ENCODE measurements at places on chromosomes 3 and 15.
A peak's percentile ranks its signal among the peaks of the same experiment; 100 is the strongest.

GRCh38 chr3:41178576-41178975 is 20.7 kb upstream of the CTNNB1 start:
- no peak for DNase-seq

DNA sequence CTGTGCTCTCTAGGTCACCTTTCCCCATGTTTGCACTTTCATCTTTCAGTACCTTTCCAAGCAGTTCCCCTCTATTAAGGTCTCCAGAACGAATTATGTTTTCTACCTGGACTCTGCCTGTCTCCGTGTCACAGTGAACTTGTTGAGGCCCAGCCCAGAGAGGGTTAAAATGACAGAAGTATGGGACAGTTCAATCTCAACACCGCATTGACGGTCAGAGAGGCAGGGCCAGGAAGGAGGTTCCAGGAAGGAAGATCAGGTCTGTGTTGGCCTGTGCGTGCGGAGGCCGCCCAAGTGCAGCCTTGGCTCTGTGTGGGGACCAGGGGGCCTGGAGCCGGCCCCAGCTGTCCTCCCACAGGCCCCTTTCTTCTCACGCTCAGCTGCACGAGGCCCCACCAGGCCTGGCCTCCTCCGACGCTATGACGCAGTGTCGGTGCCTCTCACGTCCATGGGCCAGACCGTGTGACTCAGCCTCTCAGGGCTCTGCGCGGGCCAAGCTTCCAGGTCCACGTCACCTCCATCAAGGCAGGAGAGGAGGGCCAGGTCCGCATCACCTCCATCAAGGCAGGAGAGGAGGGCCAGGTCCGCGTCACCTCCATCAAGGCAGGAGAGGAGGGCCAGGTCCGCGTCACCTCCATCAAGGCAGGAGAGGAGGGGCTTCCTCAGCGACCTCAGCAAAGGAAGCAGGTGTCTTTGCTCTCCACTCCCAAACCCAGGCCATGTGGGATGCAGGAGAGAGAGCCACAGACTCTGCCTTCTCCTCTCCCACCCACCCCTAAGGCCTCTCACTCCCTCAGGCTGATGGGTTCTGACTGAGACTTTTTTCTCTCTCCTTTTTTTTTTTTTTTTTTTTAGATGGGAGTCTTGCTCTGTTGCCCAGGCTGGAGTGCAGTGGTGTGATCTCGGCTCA is 83.1 kb downstream of the CPN2 start:
- DNase-seq = no peak

DNA sequence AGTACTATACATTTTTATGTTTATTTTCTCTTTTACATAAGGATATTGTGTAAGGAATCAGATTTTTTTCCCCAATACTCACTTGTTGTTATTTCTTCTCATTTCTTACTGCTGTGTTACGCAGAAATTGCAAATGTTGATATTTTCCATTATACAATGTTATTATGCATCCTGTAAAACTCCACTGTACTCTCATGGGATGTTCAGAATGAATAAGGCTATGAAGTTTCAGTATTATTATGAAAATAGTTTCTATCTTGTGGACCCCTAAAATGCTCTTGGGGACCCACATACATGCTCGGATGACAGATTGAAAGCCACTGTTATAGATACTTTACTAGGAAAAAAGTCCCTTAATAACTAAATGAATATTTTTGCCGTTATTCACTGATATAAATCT is 329.4 kb downstream of the EPHA3 start:
- DNase-seq = no peak

- peak; percentile 21 for DNase-seq
Measured at GRCh38 chr15:85541744-85542143, 161.3 kb downstream of the AKAP13 start.

- DNase-seq = no peak
Measured at GRCh38 chr3:179807588-179807987, 154.7 kb downstream of the USP13 start.

DNA sequence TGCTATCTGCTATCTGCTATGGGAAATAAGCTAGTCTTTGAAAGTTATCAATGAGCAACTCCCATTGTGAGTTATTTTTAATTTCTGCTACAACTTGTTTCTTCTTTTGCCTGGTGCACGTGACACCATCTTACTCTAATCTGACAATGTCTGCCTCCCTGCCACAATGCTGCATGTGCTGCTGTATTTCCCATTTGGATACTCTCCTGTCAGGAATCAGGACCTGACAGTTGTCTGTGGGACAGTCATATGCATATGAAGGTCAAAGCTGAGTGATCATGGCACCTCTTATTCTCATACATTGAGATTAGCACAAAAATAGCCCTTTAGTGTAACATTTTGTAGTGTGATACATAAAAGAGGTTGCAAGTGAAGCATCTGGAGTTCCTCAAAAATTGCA is 45.8 kb downstream of the HMG20A start:
- no peak for DNase-seq

GRCh38 chr3:56303487-56303886 is 164.8 kb downstream of the ERC2 start:
- DNase-seq = no peak

GRCh38 chr15:52154896-52155865 is 36.0 kb downstream of the GNB5 start:
- DNase-seq = no peak

GRCh38 chr3:111369958-111370357 is 172.0 kb upstream of the CD96 start:
- no peak for DNase-seq

DNA sequence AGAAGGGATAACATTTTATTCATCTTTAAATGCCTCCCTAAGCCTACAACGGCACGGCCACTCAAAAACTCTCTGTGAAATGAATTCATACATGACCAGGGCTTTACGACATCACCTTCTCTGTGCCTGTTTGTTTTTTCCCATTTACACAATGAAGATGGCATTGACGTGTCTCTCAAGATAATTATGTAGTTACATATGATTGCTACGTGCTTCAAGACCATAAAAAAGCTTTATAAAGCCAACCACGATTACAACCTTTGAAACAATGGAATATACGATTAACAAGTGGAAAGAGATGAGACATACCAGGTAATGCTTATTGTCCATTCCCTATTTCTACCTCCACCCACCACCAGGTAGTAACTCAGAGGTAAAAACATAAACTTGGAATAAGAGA is 168.4 kb downstream of the P3H2 start:
- no peak for DNase-seq

GRCh38 chr3:21055015-21055414 is 696.0 kb downstream of the ZNF385D start:
- no peak for DNase-seq

- no peak for DNase-seq
Measured at GRCh38 chr3:70933105-70933810, 620.8 kb upstream of the MDFIC2 start.

- no peak for DNase-seq
Measured at GRCh38 chr3:13689373-13690260, 140.7 kb downstream of the FBLN2 start.

DNA sequence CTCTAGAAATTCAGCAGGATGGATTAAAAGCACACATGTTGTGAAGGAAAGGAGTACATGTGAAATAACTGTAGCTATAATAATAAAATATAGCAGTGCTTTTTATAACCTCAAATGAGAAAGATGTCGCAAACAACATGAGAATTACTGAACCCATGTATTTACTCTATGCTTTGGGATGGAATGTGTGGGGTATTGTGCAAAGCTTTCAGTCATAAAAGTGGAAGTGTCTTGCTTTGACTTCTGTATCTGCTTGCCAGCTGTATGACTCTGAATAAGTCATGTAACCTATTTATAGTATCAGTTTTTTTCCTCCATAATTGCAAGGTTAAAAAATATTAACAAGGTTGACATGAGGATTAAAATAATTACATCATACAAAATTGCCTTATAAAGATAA is 519.3 kb upstream of the CADM2 start:
- no peak for DNase-seq

DNA sequence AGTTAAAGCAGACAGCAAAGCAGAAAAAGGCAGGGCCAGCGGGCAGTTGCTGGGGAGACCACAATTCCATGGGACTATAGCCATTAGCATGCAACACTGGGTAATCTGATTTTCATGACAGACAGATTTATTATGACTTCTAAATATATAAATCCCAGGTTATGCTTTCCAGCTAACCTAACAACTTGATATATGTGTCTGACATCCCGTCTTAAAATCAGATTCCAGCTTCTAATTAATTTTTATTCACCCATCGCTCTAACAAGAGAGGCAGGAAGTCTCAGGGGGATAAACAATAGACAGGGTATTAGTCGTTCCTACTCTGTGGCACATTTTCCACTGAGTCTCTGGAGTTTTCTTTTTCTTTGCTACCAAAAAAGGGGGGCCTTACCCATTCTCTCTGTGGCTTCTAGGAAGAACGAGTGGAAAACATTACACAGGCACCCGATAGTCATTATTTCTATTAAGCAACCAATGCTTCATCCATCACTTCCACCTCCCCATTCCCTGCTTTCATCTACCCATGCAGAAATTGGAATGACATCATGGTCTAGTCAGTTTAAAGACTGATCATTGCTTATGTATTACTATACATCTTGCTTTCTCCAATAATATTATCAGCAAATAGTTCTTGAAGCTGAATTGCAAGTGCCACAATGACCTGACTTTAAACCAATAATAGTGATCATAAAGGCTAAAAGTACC is 173.1 kb downstream of the FHIT start:
- no peak for DNase-seq

- DNase-seq = no peak
Measured at GRCh38 chr3:53716998-53717397, 129.2 kb downstream of the CHDH start.

DNA sequence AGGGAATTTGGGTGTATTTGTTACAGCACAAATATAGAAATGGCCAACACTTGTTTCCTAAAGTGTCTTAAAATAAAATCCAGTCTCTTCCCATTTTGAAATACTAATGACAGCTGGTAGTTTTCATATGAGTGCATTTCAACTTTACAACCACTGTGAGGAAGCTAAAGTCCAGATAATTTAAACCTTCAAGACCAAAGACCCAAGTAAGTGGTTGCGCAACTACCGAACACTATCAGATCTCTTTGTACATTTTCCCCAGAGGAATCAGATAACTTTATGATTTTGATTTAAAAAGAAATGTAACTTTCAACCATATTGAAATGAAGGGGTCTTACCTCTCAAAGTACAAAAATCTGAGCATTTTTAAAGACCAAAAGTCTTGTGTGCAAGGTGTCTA is 14.3 kb downstream of the BCL2L10 start:
- DNase-seq = no peak

- DNase-seq = no peak
Measured at GRCh38 chr3:128060473-128061381, 8.5 kb downstream of the SEC61A1 start.

DNA sequence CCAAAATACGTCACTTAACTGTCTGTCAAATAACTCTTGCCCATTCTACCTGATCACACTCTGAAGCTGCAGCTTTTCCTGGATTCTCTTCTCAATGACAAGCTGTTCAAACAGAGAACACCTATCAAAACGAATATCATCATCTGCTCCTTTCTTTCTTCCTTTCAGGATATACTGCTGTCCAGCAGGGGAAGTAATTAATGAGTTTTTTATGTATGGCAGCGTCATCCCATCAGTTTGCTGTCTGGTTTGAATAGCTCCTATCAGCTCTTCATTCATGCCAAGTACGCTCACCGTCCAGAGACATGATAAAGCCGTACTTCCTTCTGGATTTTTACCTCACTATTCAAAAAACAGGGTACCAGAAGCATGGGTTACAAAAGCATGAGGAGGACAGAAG is at the start of gene CHRM5:
Gene CHRM5 (plus strand): TSS at position 274 of the 400 bp plus-strand sequence. CDS start 94,221 bp downstream, outside the sequence.
- DNase-seq = no peak

- no peak for DNase-seq
Measured at GRCh38 chr3:124201786-124202185, 209.9 kb upstream of the ROPN1 start.

DNA sequence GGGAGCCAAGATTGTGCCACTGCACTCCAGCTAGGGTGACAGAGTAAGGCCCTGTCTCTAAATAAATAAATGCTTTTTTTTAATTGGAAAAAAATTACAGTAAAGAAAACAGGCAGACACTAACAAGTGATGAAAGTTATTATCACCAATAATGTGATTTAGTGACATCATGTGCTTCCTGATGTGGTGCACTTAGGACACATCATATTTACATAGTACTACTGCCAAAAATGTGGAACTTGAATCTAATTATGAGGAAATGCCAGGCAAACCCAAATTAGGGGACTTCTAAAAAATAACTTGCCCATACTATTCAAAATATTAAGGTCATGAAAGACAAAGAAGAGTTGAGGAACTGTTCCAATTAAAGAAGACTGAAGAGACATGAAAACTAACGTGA is 30.8 kb downstream of the MAP4 start:
- no peak for DNase-seq

GRCh38 chr15:40909662-40910630 is 15.7 kb downstream of the VPS18 start:
- no peak for DNase-seq

DNA sequence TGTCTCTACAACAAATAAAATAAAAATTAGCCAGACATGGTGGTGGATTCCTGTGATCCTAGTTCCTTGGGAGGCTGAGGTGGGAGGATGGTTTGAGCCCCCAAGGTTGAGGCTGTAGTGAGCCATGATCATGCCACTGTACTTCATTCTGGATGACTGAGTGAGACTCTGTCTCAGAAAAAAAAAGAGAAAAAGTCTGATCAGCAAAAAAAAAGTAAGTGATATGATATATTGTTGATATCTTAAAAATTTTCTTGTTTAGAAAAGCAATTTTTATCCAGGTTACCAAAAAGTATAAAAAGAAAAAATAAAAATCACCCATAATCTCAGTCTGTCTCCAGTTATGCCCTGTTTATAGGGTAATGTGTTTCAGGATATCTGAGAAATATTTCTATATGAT is 251.4 kb downstream of the OTOL1 start:
- no peak for DNase-seq

- DNase-seq = no peak
Measured at GRCh38 chr3:37138816-37139215, 35.6 kb downstream of the LRRFIP2 start.

GRCh38 chr15:58605931-58606530 is 143.5 kb downstream of the ADAM10 start:
- DNase-seq = no peak
